Activated CD8-positive, alpha-beta T cell treated with anti-CD3 and anti-CD28 coated beads, Interleukin-2, amount 10 ng/mL, durations not matched to agents 7 days and 5 days (primary cell): ENCODE measurements at places on chromosomes 7 and 10. TPM values are rescaled to one million over a fixed set of nuclear protein-coding genes. Genes with fewer than 3 reads are reported as not detected.
A peak's percentile ranks its signal among the peaks of the same experiment; 100 is the strongest.

- DNase-seq, result no peak
- H3K27me3 ChIP-seq, result no peaks in the 10 kb centered on the region
- no peaks in the 10 kb centered on the region for H3K4me1 ChIP-seq
Measured at GRCh38 chr7:94228223-94228622, 166.5 kb upstream of the COL1A2 start.

DNA sequence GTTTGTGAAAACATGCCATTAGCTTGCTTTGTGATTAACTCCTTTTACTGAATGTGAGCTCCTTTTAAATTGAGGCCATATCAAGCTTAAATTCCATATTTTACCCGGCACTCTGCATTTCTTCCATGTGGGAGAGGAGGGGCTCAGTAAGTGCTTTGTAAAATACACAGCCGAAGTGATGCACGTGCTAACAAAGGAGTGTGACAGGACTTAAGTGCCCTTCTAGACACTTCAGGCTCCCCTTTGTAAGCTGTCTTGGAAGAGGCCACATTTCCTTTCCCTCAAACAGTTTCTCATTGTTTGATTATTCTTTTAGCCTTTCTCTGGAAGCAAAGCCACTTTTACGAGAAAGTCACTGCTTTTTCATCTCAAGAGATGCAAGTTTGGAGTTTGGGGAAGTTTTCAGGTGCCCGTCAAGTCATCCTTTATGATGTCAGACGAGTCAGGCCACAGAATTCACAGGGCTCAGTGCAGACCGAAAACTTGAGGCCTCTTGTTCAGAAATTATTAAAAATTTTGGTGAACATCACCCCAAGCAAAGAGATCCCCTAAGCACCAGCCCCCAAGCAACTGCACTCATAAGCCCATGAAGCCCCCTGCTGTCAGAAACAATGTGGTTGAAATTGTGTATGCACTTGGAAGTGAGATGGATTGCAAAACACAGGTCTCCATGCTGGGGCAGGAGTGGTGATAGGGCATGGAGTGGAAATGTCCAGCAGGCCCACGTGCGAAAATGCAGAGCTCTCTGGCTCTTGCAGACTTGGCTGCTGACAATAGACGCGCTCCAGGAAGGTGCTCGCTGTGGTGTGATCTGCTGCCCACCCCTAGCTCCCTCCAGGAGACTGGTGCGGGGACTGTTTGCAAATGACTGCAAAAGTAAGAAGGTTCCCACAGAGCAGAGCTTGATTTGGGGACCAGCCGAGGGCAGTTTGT, 11.5 kb downstream of the IKZF1 start:
- peak overlapping the region; percentile 92 for H3K4me3 ChIP-seq
- H3K27ac ChIP-seq, result peak overlapping the region; percentile 98
- H3K4me1 ChIP-seq, result peaks cover 86% of the 10 kb centered on the region

DNA sequence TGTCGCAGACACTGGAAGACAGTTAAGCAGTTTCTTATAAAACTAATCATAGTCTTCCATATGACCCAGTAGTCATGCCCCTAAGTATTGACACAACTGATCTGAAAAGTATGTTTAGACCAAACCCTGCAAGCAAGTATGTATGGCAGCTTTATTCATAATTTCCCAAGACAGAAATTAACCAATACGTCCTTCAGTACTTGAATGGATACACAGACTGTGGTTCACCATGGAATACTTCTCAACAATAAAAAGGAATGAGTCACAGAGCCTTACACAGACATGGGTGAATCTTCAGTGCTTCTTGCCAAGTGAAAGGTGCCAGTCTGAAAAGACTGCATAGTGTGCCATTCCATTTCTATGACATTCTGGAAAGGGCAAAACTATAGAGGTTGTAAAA, 50.2 kb upstream of the AKR1E2 start:
- no peak overlapping the region for H3K4me3 ChIP-seq
- H3K4me1 ChIP-seq, result no peaks in the 10 kb centered on the region
- H3K36me3 ChIP-seq, result no peaks in the 10 kb centered on the region
- no peak overlapping the region for H3K27ac ChIP-seq

DNA sequence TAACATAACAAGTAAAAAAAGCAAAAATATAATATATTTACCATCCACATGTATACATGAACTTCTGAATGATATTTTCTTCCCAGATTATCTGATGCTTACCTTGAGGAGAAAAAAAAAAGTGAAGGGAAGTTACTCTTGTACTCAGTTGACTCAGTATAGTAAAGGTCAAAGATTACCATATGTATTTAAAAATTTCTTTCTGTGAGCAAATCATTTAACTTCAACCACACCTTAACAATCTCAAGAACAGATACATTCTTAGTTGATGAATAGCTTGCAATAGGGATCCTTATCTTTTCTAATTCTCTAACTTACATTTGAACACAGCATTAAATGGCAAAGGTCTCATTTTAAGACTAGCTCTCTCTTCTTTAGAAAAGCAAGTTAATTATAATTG, 29.8 kb downstream of the PRR15 start:
- H3K36me3 ChIP-seq, result no peaks in the 10 kb centered on the region
- no peak for DNase-seq
- peaks cover 7% of the 10 kb centered on the region for H3K4me1 ChIP-seq
- H3K4me3 ChIP-seq, result no peak overlapping the region
- no peak overlapping the region for H3K27ac ChIP-seq
- H3K27me3 ChIP-seq, result peaks cover 5% of the 10 kb centered on the region

DNA sequence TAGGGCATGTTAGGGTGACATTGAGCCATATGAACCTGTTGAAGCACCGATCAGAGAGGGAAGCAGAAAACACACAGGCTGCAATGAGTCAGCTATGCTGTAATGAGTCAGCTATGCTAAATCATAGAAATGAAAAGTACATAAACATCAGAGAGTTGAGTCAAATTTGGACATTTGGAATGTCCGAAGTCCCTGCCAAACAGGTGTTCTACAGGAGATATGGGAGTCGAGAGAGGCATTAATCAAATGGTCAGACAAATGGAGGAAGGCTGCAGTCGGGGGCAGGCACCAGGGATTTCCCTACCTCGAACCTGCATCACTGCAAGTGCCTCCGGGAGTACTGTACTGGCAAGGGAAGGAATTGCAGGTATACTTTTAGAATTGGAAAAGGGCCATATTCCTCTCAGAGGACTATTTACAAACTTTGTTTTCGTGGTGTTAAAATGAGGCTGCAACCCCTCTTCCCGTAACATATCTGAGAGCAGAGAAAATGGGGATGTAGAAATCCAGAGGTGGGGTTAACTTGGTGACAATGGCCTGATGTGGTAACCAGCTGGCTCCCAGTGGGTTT, 8.8 kb upstream of the ZC3HAV1 start:
- H3K27me3 ChIP-seq, result no peaks in the 10 kb centered on the region
- H3K4me1 ChIP-seq, result peaks cover 19% of the 10 kb centered on the region
- no peaks in the 10 kb centered on the region for H3K36me3 ChIP-seq
- peak overlapping the region; percentile 91 for H3K27ac ChIP-seq

GRCh38 chr7:8136051-8136730, 125.8 kb downstream of the ICA1 start:
- no peaks in the 10 kb centered on the region for H3K36me3 ChIP-seq
- no peak overlapping the region for H3K27ac ChIP-seq
- DNase-seq, result no peak
- peaks cover 38% of the 10 kb centered on the region for H3K4me1 ChIP-seq
- H3K4me3 ChIP-seq, result no peak overlapping the region

DNA sequence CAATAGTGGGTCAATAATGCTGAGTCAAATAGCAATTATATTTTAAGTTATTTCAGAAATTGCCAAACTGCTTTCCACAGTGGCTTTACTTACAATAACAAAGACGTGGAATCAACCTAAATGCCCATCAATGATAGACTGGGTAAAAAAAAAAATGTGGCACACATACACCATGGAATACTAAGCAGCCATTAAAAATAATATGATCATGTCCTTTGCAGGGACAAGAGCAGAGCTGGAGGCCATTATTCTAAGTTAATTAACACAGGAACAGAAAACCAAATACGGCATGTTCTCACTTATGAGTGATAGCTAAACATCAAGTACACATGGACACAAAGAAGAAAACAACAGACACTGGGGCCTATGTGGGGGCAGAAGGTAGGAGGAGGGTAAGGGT, 15.0 kb upstream of the CYP3A4 start:
- no peak for DNase-seq
- no peak overlapping the region for H3K4me3 ChIP-seq
- no peaks in the 10 kb centered on the region for H3K4me1 ChIP-seq

- H3K27ac ChIP-seq, result no peak overlapping the region
- H3K4me3 ChIP-seq, result no peak overlapping the region
- H3K27me3 ChIP-seq, result no peaks in the 10 kb centered on the region
- DNase-seq, result no peak
- H3K36me3 ChIP-seq, result no peaks in the 10 kb centered on the region
- peaks cover 4% of the 10 kb centered on the region for H3K4me1 ChIP-seq
Measured at GRCh38 chr10:61836888-61837754, 64.4 kb upstream of the ARID5B start.

DNA sequence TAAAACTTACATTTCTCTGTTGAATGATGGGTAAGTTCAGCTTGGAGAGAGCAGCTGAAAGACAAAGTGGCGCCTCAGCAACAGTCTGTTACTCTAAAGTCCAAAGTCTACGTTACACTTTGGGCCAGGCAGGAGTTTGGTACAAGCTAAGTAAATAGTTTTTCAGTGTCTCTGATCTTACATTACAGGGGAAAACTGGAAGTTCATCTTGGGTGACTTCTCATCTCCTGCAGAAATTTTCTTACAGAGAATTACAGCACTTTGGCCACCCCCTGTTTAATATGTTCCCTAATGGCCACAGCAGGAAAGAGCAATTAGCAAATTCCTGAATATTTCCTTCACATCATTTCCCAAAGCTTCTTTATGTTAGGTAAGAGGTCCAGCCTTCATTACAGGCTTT, 67.1 kb downstream of the ABCC2 start:
- H3K27me3 ChIP-seq, result no peaks in the 10 kb centered on the region
- no peaks in the 10 kb centered on the region for H3K36me3 ChIP-seq
- no peak overlapping the region for H3K27ac ChIP-seq
- H3K4me1 ChIP-seq, result peaks cover 9% of the 10 kb centered on the region
- no peak for DNase-seq

DNA sequence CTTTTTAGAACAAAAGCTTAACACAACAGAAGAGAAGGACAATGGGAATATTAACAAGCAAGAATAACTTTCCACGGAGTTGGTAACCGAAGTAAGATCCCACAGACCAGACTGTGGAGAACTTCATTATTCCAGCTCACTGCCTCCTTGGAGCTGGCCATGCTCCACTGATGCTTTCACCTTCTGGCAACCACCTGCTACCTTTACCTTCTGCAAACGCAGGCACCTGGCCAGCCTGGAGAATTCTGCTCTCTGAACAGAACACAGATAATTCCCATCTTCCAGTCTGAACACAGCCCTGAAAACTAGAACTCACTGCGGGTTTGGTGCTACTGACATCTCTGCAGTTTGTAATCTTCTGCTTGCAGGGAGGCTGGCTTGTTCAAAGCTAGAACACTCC, 66.5 kb downstream of the JAZF1 start:
- DNase-seq, result no peak
- H3K36me3 ChIP-seq, result no peaks in the 10 kb centered on the region
- H3K27ac ChIP-seq, result no peak overlapping the region

DNA sequence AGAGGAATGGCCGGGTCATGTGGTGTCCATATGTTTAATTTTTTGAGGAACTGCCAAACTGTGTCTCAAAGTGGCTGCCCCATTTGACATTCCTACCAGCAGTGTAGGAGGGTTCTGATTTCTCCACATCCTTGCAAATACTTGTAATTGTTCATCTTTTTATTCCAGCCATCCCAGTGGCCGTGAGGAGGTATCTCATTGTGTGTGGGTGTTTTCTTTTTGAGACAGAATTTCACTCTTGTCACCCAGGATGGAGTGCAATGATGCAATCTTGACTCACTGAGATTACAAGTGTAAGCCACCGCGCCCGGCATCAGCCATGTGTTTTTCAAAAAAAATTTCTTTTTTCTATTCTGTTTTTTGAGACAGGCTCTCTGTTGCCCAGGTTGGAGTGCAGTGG, 38.7 kb upstream of the DLG5 start:
- no peaks in the 10 kb centered on the region for H3K36me3 ChIP-seq
- H3K4me1 ChIP-seq, result peaks cover 2% of the 10 kb centered on the region
- no peak overlapping the region for H3K27ac ChIP-seq
- no peak overlapping the region for H3K4me3 ChIP-seq
- DNase-seq, result no peak

- H3K27ac ChIP-seq, result no peak within 1 kb of the TSS
- no peak within 1 kb of the TSS for H3K4me3 ChIP-seq
- H3K27me3 ChIP-seq, result peaks cover 54% of the 10 kb centered on the region
- H3K4me1 ChIP-seq, result peaks cover 8% of the 10 kb centered on the region
- no peaks in the 10 kb centered on the region for H3K36me3 ChIP-seq
- no peak for DNase-seq
Measured at GRCh38 chr7:150799741-150800580, at the start of gene TMEM176B. Gene TMEM176B (minus strand): TSS chr7:150800364. CDS start chr7:150796569, 3,795 bp downstream.

GRCh38 chr10:74600170-74600569, 226.2 kb upstream of the KAT6B start:
- H3K36me3 ChIP-seq, result peaks cover 31% of the 10 kb centered on the region
- H3K27ac ChIP-seq, result no peak overlapping the region
- no peak for DNase-seq
- H3K4me1 ChIP-seq, result peaks cover 4% of the 10 kb centered on the region
- H3K27me3 ChIP-seq, result no peaks in the 10 kb centered on the region

- H3K4me3 ChIP-seq, result no peak overlapping the region
- no peaks in the 10 kb centered on the region for H3K36me3 ChIP-seq
- H3K4me1 ChIP-seq, result peaks cover 2% of the 10 kb centered on the region
- no peak for DNase-seq
- H3K27me3 ChIP-seq, result peaks cover under 1% of the 10 kb centered on the region
Measured at GRCh38 chr10:88557256-88557655, 25.9 kb downstream of the RNLS start.

DNA sequence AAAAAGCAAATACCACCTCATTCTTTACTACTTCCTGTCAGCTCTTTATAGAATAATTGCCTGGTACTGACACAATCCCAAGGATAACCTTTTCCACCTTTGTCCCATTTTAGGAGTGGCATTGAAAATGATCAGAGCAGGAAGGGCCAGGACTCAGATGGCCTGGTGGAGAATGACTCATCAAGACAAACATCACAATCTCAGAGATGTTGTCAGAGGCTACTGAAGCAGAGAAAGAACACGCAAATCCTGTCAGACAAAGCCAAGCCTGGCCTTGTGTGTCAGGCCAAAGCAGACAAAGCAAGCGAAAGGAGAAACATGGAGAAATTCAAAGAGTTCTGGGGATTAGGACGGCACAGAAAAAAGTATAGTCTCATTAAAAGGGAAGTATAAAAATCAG, 40.9 kb downstream of the NSUN6 start:
- no peak overlapping the region for H3K4me3 ChIP-seq
- H3K36me3 ChIP-seq, result peaks cover 29% of the 10 kb centered on the region
- no peaks in the 10 kb centered on the region for H3K27me3 ChIP-seq

- H3K4me1 ChIP-seq, result peaks cover 10% of the 10 kb centered on the region
- H3K36me3 ChIP-seq, result peaks cover 1% of the 10 kb centered on the region
- no peak overlapping the region for H3K4me3 ChIP-seq
Measured at GRCh38 chr7:106216923-106217542, 67.8 kb downstream of the NAMPT start.

CFAP43 gene
- not detected for total RNA-seq

NUP205 gene
- 111 TPM for total RNA-seq

IDI2 gene
- total RNA-seq, result not detected

DBF4 gene
- 85.9 TPM for total RNA-seq

CACNB2 gene
- not detected for total RNA-seq

LRRC18 gene
- 0.16 TPM for total RNA-seq

SGPL1 gene
- 28.0 TPM for total RNA-seq
